ENCODE measurements at places on chromosomes 7 and 10.

DNA sequence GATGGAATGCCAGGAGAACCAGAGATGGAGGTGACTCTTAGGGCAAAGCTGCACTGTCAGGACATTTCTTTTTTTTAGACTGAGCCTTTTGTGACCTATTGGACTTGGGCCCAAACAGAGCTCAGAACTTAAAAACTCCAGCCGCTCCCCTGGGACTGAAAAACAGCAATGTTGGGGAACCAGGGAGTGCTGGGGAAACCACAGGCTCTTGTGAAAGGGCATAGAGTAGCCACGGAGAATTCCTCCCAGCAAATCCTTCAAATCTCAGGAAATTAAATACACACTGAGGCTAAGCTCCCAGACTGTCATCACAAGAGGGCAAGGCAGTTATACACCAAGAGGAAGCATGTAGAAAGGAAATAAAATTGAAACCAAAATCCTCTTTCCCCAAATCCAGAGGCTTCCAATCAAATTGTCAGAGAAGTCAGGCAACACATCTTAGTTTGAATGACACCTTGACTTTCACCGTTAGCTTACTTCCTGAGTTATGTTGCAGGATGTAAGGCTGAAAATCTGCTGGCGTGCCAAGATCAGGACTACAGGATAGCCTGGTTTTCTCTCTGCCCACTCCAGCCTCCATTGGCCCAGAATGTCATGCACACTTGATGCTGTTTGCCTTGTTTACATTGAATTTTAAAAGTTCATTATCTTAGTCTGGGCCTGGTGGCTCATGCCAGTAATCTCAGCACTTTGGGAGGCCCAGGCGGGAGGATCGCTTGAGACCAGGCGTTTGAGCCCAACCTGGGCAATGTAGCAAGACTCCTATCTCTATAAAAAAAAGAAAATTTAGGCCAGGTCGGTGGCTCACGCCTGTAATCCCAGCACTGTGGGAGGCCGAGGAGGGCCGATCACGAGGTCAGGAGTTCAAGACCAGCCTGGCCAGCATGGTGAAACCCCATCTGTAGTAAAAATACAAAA lies 2.6 kb upstream of the RFC2 start:
- no peak for DNase-seq

DNA sequence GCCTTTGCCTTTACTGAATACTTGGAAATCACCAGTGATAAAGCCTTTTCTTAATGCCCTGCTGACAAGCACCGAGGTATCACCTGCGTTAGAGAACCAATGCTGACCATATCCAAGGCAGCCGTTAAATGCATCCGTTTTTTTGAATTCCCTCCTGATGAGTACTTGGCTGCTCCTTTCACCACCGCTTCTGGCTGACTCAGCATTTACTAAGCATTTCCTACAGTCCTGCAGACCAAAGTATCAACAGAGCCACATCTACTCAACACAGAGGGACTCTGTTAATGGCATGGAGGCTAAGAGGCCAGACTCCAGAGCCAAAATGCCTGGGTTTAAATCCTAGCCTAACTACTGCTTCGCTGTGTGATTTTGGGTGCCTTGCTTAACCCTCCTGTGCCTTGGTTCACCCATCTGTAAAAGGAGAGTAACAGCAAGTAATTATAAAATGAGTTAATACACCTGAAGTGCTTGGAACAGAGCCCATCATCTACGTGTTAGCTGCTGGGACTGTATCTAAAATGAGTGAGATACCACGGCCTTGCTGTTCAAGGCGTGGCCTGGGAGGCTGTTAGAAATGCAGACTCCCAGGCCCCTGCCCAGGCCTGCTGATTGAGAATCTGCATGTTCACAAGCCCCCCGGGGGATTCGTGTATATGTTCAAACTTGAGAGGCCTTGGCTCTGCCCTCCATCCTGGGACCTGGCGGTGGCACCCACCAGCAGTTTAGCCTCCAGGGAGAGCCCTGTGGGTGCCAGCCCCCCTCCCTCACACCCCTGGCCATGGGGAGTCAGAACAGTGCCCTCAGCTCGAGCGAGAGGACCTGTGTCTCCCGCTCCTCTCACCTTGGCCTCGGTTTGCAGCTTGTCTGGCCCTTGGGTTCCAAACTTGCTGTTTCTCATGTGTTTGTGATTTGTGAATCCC lies 30.8 kb upstream of the EFCAB10 start:
- no peak for DNase-seq

DNA sequence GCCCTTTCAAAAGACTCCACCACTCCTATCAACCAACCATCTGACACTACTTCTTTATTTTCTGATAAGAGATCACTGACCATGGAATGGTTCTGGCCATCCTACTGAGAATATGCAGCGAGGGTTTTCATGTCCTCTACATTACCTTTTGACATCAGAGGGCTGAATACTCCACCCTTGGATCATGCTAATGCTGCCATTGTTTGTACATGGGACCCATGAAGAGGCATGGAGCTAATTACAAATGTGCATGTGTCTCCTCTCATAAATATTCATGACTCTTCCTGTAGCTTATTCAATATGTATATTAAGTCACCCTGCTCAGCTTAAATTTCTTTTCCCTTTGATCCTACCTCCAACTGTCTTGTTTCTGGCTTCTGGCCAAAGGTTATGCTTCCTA lies 1065.8 kb upstream of the GHITM start:
- no peak for DNase-seq

DNA sequence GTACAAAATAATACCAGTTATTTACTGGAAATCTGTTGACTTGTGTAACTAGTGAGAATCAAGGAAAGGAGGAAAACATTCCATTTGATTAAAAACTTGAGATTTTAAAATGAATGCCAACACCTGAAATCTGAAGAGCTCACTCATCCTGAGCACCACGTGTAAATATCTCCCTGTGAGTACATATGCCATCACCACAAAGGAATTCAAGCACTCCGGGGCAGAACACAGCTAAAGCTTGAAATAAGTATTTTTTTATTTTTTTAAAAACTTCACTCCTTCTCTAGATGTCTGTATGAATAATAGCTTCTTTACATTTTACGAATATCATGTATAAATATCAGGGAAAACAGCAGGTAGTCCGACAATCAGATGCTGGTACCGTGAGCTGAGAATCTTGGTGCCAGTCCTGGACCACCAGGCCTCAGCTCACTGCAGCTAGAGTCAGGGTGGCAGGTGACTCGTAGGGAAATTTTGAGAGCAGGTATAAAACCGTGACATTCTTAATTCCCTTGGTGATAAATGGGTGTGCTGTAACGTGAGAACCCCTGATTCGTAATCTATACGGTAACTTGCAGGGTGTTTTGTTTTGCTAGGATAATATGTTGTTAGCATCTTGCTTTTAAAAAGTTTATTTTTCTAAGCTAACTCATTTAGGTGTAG lies 12.7 kb downstream of the LMTK2 start:
- no peak for DNase-seq

- DNase-seq = no peak
These were observed 873.9 kb downstream of the GRID1 start for GRCh38 chr10:85492684-85493083.

- no peak for DNase-seq
These were observed 212.2 kb downstream of the FAM107B start for GRCh38 chr10:14562218-14563075.

- no peak for DNase-seq
These were observed 51.1 kb downstream of the SPOCK2 start for GRCh38 chr10:72037266-72037665.

DNA sequence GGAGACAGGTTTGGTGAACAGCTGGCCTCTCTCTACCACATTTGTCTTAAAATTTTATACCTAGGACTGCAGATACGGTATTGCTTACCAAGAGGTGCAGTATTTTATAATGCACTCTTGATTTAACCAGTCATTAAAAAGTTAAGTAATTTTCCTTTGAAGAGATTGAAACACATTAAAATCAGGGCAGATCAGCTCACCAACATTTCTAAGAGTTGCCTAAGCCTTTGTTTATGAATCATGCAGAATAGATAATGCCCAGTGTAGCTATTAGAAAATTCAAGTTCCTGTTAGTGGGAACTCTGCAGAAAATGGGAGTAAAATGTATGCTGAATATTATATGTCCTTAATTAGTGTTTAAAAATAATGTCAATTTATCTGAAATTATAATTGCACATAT lies 140.2 kb upstream of the PRPS1L1 start:
- no peak for DNase-seq

All from D721Med (cell line).